SK-MEL-5 (cell line): ENCODE measurements at places on chromosomes 4 and X.

DNA sequence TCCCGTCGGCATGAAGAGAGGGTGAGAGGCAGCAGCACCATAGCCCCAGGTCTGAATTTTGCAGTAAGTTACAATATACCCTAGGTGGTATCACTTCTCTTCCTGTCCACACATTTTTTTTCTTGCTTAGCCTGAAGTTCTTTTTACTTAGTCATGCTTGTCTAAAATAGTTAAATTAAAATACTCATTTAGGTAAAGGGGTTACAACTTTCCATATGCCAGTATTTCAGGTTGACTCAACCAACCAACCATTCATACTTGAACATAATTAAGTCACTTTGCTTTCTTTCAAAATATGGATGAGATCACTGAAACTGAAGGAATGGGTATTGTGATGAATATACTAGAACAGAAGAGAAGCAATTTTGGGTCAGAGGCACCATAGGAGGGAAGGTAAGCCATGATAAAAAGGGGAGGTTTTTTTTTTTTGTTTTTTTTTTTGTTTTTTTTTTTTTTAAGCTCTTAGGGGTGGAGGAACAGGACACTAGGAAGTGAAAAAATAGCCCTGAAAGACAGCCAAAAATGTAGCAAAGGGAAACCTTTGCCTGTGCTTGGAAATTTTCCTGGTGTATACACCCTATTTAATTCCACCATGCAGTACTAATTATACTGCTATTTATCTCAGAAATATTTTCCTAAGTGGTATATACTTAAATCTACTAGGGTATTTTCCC, 41.8 kb downstream of the RPS6KA3 start:
- DNase-seq = no peak

GRCh38 chrX:41180194-41180908, 95.1 kb downstream of the USP9X start:
- peak; percentile 63 for DNase-seq

DNA sequence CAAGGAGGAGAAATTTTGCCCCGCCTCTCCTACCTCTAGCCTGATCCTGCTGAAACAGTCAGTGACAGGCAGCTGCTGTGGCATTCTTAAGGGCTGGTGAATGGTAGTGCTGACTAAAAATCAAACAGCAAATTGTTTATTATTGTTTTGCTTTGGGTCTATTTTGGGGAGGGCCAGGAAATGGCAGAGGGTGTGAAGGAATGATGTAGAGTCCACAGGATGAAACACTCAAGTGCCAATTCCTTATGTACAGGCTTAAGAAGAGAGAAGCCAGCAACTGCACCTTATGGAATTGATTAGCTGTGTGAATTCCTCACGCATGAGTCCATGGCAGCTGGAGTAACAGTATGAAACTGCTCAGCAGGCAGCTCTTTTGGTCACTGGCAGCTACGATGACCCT, 39.7 kb downstream of the VEGFC start:
- DNase-seq = peak; percentile 1

DNA sequence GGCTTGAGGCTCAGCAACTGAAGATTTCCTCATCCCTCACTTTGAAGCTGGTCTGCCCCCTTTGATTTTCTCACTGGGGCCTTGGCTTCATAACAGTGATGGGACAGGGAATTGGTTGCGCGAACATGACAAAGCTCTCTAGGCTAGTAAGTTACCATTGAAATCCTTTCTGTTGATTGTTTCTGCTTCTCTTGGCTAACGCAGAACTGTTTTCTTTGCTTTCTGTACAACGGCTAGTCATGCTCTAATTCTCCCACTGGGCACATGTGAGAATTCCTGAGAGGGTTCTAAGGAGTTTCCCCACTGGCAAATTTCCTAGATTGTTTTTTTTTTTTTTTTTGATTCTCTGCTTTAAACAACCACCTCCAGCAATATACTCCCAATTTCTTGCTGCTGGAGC, 738.6 kb downstream of the PCDH7 start:
- DNase-seq = no peak

DNA sequence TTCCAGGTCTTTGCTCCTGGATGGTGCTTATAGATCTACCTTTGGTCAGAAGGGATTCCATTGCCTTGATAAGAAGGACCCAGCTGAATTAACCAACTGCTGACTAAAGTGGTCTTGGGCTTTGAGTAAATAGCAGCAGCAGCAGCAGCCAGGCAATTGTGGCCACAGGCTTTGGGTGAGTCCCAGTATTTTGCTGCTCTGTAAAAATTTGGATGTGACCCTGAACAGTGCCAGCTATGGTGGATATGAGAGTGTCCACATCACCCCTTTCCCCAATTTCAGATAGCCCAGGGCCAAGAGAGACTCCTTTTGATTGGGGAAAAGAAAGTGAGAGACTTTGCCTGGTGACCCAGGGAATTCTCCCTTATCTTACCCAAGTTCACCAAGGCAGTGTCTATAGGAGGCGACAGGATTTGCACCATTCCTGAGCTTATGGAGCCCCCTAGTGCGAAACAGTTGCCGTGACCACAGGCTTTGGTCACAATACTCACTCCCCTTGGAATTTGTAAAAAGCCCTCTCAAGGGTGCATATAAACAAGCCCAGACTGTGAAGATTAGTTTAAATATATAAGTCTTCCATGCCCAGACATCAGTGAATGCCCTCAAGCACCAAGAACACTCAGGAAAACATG, 518.0 kb downstream of the TMA16 start:
- DNase-seq = peak; percentile 56

DNA sequence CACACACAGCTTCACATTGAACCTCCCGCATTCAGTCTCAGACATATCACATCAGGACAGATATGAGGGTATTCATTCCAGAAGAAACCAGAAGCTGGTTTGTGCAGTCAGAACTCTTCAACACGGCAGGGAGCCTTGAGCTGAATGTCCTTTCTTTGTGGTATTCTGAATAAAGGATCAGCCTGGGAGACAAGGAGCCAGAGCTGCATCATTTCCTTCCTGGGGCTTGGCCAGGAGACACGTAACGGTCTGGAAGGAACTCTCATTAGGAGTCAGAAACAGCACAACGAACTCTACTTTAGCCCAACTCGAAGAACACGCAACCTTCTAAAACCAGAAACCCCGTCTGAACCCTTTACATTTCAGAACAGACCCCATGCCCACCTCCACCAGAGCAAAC, 46.4 kb downstream of the KDR start:
- no peak for DNase-seq
